Stimulated activated CD8-positive, alpha-beta memory T cell treated with anti-CD3 and anti-CD28 coated beads, Interleukin-12 subunit alpha, Interleukin-12 subunit beta, amount 100 ng/mL, for 4 hours (primary cell): ENCODE measurements at places on chromosomes 3 and 15.

DNA sequence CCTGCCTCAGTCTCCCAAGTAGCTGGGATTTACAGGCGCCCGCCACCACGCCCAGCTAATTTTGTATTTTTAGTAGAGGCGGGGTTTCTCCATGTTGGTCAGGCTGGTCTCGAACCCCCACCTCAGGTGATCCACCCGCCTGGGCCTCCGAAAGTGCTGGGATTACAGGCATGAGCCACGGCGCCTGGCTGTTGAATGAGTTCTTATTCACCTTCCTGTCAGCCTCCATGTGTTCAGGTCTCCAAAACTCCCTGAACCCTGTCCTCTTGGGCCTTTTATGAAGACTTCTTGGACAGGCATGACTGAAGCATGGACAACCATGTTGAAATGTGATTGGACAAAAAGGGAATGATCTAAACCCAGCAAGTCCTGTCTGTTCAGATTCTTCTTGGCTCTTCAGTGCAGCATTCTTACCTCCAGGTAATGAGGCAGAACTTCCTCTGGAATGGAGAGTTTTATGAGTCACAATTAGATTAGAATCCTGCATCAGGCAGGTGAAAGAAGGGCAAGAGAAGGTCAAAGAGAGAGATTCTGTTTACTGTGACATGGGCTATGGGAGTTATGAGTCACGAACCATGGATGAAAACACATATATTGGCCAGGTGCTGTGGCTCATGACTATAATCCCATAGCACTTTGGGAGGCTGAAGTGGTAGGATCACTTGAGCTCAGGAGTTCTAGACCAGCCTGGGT is 23.1 kb upstream of the EIF4A2 start:
- no peak for DNase-seq

DNA sequence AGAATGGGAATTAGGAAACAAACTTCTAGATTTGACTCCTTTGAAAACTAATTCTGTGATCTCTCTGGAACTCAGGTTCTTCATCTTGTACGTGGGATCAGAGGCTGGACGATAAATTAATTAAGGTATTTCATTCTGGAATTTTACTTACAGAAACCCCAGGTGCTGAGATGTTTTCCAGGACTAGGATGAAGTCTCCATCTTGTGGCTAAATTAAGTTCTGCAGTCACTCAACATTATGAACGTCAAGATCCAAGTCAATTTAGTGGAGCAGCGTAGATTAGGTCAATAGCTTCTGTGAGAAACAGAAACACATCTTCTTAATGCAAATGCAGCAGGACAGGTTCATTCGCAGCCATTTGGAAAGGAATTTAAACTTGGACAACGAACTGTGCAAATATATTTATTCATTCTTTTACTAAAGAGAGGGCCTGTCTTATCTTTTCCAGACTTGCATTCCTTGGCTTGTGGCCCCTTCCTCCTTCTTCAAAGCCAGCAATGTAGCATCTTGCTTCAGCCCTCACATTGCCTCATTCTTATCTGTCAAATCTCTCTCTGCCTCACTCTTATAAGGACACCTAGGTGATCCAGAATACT is 26.7 kb upstream of the TMC3 start:
- DNase-seq, result no peak

GRCh38 chr15:91165850-91166249 is 65.8 kb downstream of the SV2B start:
- no peak for DNase-seq

DNA sequence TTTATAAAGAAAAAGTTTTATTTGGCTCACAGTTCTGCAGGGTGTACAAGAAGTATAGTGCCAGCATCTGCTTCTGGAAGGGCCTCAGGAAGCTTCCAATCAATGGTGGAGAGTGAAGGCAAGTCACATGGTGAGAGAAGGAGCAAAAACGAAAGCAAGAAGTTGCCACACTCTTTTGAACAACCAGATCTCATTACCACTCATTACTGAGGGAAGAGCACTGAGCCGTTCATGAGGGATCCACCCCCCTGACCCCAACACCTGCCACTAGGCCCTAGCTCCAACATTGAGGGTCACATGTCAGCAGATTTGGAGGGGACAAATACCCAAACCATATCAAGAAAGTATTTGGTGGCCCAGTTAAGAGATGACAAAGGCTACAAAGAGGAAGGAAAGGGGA is 239.3 kb upstream of the UBE2E1 start:
- no peak for DNase-seq

DNA sequence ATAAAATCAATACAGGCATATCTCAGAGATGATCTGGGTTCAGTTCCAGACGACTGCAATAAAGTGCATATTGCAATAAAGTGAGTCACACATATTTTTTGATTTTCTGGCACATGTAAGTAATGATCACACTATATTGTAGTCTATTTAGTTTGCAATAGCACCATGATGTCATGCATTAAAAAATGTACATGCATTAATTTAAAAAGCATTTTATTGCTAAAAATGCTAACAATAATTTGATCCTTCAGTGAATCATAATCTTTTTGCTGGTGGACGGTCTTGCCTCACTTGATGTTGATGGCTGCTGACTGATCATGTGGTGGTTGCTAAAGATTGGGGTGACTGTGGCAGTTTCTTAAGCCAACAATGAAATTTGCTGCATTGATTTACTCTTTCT is 511.1 kb downstream of the OTOL1 start:
- DNase-seq, result no peak
